ENCODE measurements at places on chromosomes 11 and 22.

DNA sequence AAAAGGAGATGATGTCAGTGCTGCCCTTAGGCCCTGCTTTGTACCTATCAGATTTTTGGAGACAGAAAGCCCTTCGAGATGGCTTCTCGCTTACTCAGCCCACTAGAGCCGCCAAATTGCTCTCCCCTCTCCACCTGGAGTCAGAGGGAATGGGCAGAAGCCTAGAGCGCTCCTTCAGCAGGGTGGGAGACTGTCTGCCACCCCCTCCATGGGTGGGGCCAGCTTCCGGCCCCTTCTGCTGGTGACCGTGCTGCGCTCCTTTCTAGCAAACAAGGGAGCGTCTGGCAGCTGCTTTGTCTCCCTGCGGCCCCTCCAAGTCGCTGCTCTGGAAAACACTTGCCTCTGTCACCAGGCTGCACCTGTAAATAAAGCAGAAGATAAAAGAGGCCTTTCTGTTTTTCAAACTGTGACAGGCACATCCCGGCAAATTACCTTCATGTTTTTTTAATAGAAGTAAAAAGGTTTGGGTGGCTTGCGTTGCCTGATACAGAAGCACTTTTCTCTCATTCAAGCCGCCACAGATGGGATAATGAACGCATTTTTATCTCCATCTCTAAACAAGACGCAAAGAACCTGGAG is 145.7 kb upstream of the NECTIN1 start:
- DNase-seq, result no peak

- no peak for DNase-seq
Measured at GRCh38 chr11:36507824-36508489, 2.1 kb downstream of the TRAF6 start.

- DNase-seq, result peak; percentile 90
Measured at GRCh38 chr11:75563978-75564552, 2.0 kb downstream of the SERPINH1 start.

- no peak for DNase-seq
Measured at GRCh38 chr22:50525858-50526107, 385 bp upstream of the SCO2 start.

- no peak for DNase-seq
Measured at GRCh38 chr11:65440831-65441499, 18.4 kb downstream of the NEAT1 start.

GRCh38 chr11:27820249-27820648 is 120.0 kb upstream of the BDNF start:
- no peak for DNase-seq

DNA sequence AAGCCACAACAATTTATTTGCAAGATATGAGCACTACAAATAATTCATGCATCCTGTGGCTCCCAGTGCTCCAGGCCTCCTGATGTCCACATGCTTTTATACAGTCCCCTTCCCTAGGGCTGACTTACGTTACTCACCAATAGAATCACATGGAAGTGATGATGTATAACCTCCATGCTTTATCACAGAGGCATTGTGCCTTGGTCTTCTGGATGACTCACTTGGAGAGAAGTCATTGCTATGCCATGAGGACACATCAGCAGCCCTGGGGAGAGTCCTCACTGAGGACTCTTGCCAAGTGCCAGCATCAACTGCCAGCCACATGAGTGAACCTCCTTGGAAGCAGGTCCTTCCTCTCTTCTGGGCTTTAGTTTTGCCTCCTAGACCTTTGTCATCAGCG is 22.0 kb upstream of the IGSF9B start:
- DNase-seq, result no peak

DNA sequence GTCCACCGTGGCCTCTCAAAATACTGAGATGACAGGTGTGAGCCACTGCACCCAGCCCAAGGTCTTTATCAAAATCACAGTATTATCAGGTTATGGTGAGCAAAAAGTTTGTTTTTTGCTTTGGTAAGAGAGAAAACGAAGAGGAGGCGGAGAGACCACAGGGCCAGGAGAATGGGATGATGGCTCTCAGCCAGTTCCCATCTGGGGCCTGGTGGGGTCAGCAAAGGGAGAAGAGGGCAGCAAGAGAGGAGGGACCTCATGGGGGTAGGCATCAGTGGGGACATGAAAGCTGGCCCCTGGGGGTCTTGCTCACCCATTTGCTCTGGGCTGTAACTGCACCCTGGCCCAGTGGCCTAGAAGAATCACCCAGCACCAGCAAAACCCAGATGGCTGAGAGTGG is 190.2 kb downstream of the SHANK2 start:
- no peak for DNase-seq

DNA sequence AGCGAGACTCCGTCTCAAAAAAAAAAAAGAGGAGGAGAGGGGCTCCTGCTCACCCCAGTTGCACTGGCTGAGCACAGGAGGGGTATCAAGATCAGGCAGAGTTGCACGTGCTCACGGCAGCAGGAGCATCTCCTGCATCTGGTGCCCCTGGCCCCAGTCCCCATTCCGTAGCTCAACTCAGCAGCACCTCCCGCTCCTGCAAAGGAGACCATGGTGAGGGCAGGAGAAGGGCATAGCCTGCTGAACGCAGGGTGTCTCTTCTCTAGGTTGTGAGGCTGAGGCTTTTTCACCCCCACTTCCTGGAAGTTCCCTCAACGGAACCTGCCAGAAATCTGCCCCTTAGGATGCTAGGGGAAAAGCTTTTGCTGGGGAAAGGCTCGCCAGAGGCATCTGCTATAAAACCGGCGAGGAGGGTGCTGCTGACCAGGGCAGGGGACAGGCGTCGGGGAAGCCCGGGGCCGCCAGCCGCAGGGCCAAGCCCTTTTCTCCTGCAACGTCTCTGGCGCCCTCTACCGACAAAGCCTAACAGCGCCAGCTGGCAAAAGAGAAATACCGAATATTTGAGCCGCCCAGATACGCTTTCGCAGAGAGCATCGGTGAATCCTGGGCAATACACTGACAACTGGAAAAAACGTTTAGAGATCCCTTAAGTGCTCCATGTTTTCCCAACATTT is 1.0 kb upstream of the PPP6R2 start:
- DNase-seq, result peak; percentile 90

- no peak for DNase-seq
Measured at GRCh38 chr11:12280199-12280837, 97.1 kb upstream of the PARVA start.

- no peak for DNase-seq
Measured at GRCh38 chr22:22993184-22993583, 77.1 kb upstream of the GNAZ start.

- no peak for DNase-seq
Measured at GRCh38 chr22:35959121-35959800, 69.4 kb downstream of the RBFOX2 start.

GRCh38 chr22:36649066-36649465 is 54.5 kb downstream of the CACNG2 start:
- DNase-seq, result no peak

GRCh38 chr11:3674189-3674588 is 3.0 kb upstream of the CHRNA10 start:
- DNase-seq, result no peak

GRCh38 chr11:16606784-16607674 is 131.4 kb upstream of the C11orf58 start:
- DNase-seq, result peak; percentile 83

GRCh38 chr11:3613998-3614741 is 27.6 kb downstream of the ART5 start:
- no peak for DNase-seq

GRCh38 chr11:104061853-104062521 is 25.5 kb downstream of the DDI1 start:
- DNase-seq, result no peak

DNA sequence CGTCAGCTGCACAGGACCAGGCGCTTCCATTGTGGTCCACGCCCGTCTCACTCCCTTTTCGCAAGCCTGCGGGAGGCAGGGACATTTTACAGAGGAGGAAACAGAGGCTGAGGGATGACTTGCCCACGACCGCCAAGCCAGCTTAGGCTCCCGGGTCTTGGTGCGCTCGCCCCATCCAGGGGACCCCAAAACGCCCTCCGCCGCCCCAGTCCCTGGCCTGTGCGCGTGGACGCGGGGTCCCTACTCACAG is 300 bp downstream of the WNT11 start:
- no peak for DNase-seq

DNA sequence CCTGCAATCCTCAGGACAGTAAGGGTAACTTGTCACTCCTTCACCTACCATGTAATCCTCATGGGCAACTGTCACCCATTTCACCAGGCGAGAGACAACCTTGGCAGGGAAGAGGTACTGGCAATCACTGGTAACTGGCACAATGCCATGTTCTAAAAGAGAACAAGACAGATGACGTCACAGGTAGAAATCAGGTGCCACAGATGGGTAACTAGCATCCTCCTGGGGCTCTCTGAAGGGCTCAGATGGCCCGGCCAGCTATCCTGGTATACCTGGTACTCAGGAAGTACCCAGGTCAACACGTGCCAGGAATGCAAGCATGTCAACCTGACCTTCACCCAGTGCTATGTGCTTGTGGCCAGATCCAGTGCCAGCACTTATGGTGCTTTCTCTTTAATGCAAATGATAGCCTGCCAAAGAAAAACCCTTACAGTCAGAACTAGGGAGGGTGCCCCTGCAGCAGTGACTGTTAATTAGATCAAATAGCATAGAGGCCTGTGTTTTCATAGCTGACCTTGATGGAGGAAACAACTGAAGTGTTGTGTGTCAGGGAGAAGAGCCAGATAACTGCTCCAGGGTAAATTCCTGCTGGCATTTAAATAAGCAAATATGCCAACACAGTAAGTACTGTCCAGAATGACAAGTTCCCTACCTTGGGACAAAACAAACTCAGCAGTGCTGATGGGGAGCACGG is 36.2 kb downstream of the THOC5 start:
- no peak for DNase-seq

GRCh38 chr22:30928401-30928800 is 40.2 kb downstream of the MORC2 start:
- DNase-seq, result no peak

DNA sequence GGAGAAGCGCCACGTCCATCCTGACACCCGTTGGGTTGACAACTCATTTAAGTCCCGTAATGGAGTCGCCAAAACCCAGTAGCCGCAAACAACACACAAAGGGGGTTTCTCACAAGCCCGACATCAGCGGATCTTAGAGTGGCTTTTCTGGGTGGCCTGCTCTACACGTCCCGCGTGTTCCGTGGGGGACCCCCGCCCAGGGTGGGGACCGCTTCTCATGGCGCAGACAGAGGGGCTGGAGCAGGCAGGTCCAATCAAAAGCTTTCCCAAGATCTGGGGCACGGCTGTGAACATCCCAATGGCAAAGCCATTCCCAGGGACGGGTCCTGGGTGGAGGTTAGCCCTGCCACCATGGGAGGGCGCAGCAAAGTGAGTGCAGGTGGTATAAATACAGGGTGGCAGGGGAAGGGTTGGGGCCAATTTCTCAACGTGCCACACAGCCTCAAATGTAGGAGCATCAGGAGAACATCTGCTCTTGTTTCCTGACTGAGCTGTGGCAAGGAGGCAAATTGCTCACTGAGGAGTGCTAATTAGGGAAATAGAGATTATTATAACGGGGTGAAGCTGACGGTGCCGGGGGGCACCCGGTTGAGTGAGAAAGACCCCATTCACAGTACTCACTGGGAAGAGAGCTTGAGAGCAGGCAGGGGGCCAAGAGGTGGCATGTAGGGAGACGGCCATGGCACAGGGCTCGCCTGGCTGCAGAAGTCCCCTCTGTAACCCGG is 1447.2 kb downstream of the TBC1D22A start:
- DNase-seq, result no peak

GRCh38 chr11:9850224-9850895 is 186.5 kb downstream of the SWAP70 start:
- no peak for DNase-seq

DNA sequence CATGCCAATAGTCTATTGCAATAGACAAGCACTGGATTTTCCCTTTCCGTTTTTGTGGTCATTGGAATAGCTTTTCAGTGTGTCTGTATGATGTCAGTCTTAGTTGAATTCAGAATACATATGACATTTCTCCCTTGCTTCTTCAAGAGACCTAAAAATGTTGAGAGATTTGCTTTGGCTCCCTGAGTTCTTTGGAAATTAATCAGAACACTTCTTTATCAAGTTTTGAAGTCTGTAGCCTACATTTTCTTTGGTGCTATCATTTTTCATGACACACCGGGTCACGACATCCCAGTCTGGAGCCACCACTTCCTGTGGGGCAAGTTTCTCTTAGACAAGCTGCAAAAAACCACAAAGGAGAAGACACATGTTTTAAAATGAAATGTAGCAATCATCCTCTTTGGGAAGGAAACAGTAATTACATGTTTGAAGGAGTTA is 847.1 kb downstream of the OPCML start:
- DNase-seq, result no peak

GRCh38 chr22:35056486-35056885 is 9.5 kb upstream of the ISX start:
- no peak for DNase-seq

GRCh38 chr11:71994786-71995185 is 3.9 kb upstream of the IL18BP start:
- no peak for DNase-seq

GRCh38 chr22:19888131-19888746 is 33.6 kb upstream of the GNB1L start:
- DNase-seq, result peak; percentile 11

DNA sequence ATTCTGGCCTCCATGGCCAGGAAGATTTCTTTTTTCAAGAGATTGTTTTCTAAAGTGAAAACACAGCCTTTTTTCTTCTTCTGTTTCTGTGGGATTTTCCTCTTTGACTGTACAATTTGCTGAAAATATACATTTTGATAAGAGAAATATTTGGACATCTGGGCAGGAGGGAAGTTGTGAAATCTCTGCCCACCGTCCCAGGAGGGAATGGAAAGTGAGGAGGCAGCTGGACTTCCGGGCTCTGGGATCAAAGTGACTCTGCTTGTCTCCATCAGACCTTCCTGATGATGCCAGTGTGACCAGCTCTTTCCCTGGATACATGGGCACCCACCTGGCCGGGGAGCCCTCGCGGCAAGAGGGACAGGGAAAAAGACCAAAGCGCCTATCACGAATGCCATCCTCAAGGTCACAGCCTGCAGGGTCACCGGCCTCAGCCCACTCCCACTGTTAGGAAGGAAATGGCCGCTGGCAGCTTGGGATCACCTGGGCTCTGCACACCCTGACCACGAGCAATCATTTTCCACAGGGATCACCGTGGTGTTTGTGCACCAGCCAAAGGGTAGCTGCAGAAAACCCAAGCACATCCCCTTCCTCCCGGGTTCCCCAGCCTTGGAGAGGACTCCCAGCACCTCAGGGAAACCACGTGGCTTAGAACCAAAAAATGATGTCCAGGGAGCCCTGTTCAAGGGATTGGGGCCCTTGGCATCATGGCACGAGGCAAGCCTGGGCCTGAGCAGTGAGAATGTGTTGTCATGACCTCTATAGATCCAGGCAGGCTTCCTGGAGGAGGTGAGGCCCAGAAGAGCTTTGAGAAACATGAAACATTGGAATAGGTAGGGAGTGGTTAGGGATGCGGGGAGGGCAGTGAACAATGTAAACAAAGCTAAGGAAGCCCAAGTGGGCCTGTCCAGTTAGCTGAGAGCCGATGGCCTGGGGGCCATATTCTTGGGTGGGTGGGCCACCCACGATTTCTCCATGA is 29.1 kb upstream of the CCND1 start:
- DNase-seq, result no peak

- DNase-seq, result no peak
Measured at GRCh38 chr11:78339483-78339882, 78.1 kb downstream of the GAB2 start.

Measured in right hindlimb (tissue), 1 donor.